ENCODE measurements at places on chromosomes 6 and 20.

DNA sequence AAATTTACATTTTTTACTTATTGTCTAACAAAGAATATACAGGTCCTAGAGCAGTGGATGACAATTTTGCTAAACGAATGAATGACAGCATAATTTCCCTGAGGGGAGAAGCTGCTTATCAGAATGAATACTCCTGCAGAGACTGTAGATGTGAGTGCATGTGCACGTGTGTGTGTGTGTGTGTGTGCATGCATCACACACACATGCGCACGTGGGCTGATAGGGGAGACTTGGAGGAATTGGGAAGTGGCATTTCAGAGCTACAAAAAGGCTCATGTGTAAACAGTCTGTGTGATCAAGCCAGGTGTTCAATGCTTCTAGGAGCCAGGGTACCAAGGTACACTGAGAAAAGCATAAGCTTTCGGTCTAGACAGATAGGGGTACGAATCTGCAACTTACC is 93.5 kb upstream of the SASH1 start:
- no peak for DNase-seq

DNA sequence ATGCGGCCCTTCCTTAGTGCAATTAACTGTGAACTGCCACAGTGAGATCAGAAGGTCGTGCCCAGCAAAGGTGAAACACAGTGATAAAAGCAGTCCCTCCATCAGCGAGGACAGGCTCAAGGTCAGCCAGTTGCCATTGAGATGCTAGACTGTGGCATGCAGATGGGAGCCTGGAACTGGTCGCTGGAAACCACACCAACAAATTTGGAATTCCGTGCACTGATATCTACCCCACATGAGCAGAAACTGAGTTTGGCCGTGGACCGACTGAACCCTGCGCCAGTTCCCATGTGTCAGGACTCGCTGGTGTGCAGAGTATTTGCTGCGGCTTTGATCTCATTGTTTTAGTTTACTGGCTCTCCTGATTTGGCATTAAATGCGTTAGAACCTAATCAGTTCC is 125.6 kb upstream of the QKI start:
- no peak for DNase-seq

DNA sequence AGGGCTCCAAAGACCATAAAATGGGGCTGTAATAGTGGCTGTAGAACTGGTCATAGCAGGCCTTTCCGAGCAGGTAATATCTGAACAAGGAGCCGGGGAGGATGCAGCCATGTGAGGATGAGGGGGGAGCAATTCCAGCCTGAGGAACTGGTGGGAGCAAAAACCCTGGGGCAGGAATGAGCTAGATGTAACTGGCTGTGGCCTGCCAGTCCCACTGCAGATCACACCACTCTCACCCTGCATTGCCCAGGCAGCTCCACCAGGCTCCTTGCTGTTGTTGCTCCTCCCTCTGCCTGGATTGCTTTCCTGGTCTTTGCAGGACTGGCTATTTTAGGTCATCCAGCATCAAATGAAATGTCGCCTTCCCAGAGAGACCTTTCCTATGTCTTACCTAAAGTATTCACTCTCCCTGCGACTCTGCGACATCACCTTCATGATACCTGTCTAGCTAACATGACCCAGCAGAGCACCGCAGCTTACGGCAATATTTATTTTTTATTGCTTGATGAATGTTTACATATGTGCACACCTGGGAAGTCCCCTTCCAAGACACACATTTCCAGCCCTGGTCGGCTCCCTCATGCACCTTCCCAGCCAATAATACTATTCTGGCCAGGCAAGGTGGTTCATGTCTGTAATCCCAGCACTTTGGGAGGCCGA is 2.4 kb upstream of the ZFP64 start:
- no peak for DNase-seq

- DNase-seq = peak; percentile 44
Measured at GRCh38 chr6:138509371-138509770, 10.1 kb upstream of the NHSL1 start.

GRCh38 chr6:68572525-68572924 is 62.6 kb upstream of the ADGRB3 start:
- peak; percentile 53 for DNase-seq

- no peak for DNase-seq
Measured at GRCh38 chr20:35448788-35449373, 6.5 kb upstream of the CEP250 start.

- no peak for DNase-seq
Measured at GRCh38 chr6:153424719-153425400, 293.8 kb upstream of the RGS17 start.

DNA sequence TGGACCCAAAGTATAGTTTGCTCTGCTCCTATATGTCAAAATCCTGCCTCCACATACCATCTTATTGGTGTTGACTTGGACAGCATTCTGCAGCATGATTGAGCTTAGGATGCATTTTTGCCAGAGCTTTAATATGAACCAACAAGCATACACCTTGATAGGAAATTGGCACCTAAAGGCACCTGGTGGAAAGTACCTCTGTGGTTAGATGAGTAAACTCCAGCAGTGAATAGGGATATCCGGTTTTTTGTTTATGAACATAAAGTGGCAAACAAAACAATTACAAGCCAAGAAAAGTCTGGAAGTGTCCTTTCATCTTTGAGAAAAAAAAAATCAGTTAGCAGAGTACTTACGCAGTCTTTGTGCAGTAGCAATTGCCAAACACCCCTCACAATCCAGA is 6.2 kb upstream of the CYP24A1 start:
- DNase-seq = no peak

DNA sequence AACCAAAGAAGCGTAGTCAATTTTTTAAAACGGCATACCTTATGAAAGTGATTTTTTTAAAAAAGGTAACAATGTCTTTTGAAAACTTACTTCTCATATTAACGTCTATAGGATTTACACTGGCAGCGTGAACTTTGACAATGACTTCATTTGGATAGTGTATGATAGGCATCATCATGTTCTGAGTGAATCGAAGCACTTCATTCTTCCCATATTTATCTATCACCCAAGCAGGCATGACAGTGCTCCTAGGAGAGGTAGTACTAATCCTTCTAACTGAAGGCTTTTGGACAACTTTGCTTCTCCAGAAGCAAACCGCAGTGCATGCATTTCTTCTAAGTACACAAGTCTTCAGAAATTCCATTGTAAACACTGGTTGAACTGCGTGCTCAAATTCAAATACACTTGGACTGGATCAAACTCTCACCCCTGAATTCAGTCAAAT is 618 bp downstream of the RTN4IP1 start:
- DNase-seq = no peak

- DNase-seq = no peak
Measured at GRCh38 chr20:38290829-38291814, 12.8 kb upstream of the BPI start.

DNA sequence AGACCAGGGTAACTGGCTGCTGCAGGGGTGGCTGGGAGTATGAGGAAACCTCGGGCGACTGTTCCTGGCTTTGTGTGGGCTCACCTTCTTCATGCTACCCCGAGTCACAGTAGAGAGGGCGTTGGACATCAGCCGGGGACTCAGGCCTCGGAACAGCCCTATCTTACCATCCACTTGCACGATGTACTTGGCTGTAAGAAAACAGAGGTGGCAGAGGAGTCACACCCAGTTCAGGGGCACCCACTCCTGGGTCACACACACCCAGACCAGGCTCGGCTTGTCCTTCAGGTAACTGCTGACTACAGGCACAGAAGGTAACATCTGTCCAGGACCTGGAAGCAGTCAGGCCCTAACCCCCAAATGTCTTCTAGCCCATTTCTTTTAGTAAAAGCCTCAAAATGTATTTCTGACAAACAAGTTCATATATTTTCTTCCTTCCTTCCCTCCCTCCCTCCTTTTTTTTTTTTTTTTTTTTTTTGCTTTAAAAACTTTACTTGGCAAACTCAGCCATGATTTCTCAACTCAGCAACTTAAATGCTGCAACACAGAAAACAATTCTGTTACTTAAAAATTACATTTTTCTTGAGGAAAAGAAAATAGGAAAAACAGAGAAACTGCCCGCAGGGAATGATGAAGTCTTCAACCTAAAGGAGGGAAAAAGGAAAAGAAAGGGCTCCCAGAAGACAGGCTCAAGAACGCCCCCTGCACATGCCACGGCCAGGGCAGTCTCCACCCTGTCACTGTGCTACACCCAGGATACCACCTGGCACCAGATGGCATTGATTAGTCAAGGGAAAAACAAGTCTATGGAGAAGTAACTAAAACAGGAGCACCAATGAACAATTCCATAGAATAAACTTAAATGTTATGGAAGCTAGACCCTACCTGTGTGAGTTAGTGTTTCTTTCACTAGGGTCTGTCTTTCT is 7.3 kb downstream of the MTCH1 start:
- DNase-seq = no peak

DNA sequence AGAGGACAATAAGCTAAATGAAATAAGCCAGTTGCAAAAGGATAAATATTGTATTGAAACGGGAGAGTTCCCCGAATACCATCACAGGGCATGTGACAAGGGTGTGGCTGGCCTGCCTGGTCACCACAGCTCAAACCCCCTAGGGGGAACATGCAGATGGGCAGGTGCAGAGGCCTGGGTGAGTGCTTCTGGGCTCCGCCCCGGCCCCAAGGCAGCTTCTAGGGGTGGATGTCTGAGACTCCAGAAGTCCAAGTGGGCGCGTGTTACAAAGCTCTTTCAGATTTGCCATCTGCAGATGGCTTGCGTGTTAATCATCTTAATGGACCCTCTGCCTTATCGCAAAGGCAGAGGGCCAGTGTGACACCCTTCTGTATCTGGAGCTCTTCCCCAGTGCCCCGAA is 559.2 kb upstream of the IMPG1 start:
- DNase-seq = no peak

GRCh38 chr6:136607204-136607931 is 57.1 kb upstream of the MAP7 start:
- DNase-seq = no peak

DNA sequence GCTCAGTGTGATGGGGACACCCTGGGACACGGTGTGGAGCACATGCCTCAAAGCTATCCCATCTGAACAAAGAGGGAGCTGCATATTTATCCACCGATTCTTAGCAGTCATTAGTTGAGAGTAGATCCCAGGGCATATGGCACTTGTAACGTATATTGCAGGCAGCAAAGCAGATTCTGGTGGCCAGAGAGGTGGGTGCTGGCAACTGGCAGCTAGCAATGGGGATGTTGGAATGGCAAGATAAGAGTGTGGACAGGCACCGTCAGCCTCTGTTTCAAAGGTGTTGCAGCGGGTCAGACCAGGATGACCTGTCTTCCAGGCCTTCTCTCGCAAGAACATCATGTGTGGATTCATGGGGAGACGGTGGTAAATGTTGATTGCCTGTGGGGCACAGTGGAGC is 287.8 kb upstream of the RNF24 start:
- no peak for DNase-seq

- no peak for DNase-seq
Measured at GRCh38 chr6:100246206-100246605, 218.5 kb downstream of the SIM1 start.

DNA sequence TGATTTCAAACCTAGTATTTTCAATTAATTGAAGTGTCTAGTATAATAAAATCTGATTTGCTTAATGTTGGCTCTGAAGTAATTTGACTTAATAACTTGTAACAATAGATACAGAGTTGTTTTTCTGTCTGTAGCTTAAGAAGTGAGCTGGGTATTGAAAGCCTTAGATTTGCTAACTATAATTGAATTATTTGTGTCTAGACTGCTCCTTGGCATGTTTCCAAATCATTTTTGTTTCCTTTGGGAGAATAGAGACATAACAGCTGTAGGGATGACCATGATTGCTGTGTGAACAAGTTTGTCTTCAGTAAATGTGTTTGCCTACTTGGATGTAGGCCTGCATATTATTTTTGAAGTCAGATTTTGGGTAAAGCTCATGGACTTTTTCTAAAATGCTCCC is 115.4 kb downstream of the SCAF8 start:
- no peak for DNase-seq

- DNase-seq = no peak
Measured at GRCh38 chr6:14454473-14454775, 336.9 kb downstream of the CD83 start.

DNA sequence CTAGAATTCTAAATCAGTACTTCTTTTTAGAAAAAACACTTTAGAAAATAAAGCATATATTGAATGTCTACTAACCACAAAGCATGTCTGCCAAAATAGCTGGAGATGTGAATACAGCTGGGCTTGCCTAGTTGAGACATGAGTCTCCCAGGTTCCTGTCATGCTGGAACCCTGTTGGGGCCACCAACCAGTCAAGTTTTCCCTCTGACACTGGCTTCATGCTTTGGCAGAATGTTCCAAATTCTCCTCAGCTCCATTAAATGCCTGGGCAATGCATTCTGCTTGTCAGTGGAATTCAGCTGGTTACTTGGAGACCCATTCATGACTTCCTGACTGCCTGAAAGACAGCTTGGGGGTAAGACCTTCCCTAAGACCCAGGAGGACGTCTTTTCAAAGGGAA is 87.2 kb downstream of the PRND start:
- no peak for DNase-seq

GRCh38 chr20:341682-342081 is 5.2 kb upstream of the NRSN2 start:
- peak; percentile 86 for DNase-seq
